ENCODE measurements at places on chromosomes 5 and 9.

DNA sequence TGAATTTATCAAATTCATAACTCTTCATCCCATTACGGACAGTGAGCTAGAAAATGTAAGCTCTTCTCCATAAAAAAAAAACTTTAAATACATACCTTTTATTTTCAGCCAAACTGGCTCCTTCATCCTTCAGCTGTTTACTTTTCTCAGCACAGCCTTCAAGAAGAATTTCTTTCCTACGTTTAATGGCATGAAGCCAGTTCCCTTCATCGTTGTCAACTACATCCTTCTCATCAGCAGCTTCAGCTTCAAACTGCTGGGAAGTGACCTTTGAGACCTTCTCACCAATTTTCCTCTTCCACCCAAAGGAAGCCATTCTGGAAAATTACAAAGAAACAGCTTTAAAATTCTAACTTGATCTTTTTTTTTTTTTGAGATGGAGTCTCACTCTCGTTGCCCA is 9.1 kb downstream of the TTC33 start:
- DNase-seq = no peak

DNA sequence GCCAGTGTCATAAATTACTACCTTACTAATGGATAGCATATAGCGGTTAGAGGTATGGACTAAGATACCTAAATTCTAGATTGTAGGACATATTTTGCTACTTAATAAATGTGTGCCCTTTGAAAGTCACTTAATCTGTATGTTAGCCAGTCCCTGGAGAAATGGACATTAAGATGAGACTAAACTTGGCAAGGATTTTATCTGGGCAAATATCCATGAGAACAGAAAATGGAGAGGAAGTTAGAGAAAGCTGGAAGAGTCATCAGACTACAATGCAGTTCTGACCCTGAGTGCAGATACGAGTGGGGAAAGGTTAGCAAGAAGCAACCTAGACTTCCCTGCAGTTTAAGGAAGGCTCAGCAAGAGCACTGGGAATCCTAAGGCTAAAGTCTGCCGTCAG is 33.0 kb downstream of the TBCA start:
- DNase-seq = no peak

DNA sequence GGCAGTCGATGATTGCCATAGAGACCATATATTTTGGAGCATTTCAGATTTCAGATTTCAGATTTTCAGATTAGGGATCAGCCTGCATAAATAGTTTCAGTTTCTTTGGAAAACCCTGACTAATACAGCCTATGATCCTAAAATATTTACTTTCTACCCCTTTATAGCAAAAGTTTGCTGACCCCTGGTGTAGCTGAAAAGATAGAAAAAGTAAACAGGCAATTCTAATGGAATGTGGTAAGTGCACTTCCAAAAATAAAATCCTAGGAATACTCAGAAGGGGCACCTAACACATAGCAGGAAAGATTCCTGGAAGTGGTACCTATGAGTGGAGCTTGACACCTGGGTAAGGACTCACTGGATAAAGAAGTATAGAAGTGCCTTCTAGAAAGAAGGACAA is 34.5 kb downstream of the BAAT start:
- no peak for DNase-seq

GRCh38 chr5:137348759-137349158 is 150.4 kb downstream of the SPOCK1 start:
- no peak for DNase-seq

DNA sequence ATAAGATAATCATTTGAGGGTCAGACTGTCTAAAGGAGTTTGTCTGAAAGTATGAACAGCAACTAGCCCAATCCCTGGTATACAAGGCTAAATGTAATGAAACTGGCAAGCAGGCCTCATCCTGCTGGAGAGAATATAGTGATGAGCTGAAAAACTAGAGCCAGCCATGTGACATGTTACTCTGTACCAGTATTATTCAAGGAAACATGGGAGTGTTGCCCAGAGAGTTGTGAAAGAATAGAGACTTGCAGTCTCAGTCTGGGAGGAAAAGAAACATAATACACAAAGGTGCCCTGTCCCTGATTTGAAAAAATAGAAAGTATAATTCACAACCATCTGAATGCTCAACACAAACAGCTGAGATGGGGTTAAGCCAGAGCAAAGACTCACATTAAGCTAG is 37.9 kb upstream of the HTR1A start:
- no peak for DNase-seq

DNA sequence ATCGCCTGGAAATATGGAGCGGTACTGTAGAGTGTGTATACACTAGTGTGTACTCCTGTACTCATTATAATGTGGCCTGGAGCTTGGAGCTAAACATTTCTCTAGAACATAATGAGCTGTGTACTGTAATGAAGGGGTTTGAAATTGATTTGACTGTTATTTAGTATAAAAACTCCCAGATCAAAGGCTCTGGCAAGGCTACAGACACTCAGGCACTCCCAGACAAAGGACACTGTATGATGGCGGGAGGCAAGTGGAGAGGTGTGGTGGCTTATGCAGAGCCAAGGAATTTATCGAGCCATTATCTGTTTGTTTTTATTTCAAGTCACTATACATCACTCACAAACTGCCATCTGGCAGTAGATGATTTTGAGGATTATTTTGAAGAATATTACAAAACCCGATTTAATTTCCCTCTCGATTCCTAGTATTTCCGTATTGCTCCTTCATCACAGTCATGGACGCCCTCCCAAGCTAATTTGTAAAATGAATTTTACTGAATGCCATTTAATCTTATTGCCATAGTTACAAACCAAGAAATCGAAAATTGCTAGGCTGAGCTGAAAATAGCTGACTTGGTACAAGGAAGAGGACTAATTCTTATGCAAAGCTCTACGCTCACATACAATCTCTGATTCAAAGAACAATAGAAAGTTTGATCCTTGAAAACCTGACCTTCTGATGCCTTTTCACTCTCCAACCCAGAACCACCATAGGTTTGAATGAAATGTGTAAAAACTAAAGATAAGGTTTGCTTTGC is 240.2 kb upstream of the SEMA6A start:
- no peak for DNase-seq
